CMK (cell line): ENCODE measurements at places on chromosomes 12 and 14.

- no peak for DNase-seq
Measured at GRCh38 chr12:59194794-59195193, 274.5 kb upstream of the LRIG3 start.

- DNase-seq: no peak
Measured at GRCh38 chr12:116353958-116354357, 76.5 kb upstream of the MED13L start.

DNA sequence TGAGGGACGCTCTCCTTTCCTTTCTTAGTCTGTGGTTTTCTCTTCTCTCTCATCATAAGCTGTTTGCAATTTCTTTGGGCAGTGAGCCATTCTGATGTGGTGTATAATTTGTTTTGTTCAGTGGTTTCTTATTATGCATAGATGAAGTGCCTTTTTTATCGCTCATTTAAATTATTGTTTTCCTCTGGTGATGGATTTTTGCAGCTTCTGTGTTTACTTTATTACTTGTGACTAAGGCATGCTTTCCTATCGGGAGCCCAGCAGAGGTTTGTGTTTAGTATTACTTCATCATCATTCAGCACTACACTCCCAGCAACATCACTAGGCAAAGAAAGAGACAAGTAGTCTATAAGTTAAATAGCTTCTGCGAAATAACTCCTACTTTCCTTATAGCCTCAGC, 586.6 kb upstream of the NOVA1 start:
- no peak for DNase-seq

- DNase-seq: no peak
Measured at GRCh38 chr12:123111498-123112165, 39.3 kb downstream of the PITPNM2 start.

DNA sequence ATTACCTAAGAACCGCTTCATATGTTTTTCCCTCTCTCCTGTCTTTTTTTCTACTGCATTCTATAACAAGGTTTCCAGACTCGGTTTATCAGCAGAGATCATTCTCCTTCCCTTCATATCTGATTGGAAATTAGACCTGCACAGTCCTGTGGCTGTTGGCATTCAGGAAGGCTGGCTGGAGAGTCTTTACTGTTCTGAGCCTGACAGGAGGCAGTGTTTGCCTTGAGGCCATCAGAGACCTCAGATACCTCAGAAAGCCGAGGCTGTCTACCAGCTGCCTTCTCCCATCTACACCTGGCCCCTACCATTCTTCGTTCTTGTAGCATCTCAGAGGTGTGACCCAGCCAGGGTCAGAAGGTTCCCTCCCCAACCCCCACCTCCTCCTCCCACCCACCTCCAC, 182.0 kb downstream of the CAND1 start:
- no peak for DNase-seq

- DNase-seq: no peak
Measured at GRCh38 chr14:91413547-91414474, 3.8 kb downstream of the CCDC88C start.

GRCh38 chr14:68630081-68630571, 162.7 kb downstream of the ZFP36L1 start:
- no peak for DNase-seq

- DNase-seq: no peak
Measured at GRCh38 chr14:103890821-103891666, 37.2 kb upstream of the TDRD9 start.

DNA sequence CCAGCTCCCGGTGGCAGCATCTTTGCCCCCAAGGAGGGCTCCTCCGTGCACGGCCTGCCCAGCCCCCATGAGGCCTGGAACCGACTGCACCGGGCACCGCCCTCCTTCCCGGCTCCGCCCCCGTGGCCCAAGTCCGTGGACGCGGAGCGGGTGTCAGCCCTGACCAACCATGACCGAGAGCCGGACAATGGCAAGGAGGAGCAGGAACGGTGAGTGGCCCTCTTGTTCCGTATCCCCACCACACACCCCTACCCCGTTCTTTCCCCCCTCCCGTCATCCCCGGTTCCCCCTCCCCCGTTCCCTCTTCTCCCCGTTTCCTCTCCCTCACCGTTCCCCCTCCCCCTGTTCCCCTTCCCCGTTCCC, 28.3 kb downstream of the LRCOL1 start:
- DNase-seq: no peak

DNA sequence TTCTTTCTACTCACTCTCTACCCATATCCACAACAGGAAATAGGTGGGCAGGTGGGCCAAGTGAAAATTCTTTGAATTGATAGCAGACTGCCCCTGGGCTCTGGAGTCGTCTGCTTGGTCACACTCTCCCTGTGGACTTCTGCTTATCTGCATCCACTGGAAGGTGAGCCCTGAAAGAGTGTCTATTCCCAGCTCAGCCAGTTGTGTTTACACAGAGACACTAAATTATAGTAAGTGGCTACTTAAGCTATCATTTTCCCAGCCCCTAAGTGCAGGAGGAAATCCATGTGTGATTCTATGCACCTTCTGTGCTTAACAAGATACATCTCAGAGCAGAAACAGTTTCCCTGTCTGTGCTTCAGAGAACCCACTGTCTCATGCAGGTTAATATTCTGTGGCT, 338.4 kb downstream of the FUT8 start:
- no peak for DNase-seq

DNA sequence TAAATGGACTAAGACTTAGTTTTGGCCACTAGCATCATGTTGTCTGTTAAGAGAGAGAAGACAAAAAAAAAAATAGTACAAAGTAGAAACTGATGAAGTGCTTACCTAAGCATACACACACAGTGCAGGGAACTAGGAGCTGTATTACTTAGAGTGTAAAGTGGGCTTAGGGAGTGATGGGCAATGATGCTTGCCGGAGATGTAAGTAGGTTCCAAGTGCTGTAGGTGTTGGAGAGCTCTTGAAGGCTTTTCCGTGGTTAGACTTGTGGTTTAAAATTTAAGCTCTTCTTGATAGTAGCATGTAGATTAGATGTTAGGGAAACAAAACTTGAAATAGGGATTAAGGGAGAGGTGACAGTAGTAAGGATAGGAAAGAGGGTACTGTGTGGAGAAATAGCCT, 34.7 kb downstream of the MIA2 start:
- DNase-seq: no peak

- DNase-seq: no peak
Measured at GRCh38 chr14:75661499-75661814, 411 bp downstream of the TTLL5 start.

GRCh38 chr12:65885312-65885711, 61.0 kb downstream of the HMGA2 start:
- DNase-seq: no peak

DNA sequence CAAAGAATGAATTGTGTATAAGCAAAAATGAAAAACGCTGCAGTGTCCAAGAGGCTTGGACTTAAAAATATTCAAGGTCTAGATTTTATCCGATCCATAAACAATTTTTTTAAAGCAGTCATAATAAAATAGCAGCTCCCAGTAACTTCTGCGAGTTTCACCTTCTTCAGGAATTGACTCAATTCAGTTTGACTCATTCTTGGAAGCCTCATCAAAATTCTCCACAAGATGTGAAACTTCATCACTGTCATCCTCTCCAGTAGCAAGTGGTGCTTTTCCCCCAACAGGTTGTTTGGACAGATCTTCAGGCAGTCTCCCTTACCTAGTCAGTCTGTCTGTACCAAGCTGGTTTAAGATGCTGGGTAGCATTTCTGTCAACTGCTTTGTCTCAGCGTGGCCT, 93.5 kb upstream of the FOXG1 start:
- no peak for DNase-seq

DNA sequence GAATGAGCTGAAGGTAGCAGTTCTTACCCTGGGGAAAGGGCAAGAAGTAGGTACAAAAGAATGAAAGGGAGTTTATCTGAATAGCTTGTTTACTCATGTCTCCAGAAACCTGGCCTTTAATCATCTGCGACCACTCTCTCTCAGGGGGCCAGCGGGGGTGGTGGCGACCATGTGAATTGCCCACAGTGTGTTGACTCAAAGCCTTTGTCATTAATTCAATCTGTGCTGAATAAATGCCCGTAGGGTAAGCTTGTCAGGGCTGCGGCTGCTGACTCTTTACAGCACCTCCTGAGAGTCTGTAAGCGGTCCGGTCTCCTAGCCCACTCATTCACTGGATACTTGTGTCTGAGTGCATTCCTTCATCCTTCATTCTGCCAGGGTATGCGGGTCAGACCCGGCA, 874.4 kb downstream of the SLC6A15 start:
- DNase-seq: no peak

DNA sequence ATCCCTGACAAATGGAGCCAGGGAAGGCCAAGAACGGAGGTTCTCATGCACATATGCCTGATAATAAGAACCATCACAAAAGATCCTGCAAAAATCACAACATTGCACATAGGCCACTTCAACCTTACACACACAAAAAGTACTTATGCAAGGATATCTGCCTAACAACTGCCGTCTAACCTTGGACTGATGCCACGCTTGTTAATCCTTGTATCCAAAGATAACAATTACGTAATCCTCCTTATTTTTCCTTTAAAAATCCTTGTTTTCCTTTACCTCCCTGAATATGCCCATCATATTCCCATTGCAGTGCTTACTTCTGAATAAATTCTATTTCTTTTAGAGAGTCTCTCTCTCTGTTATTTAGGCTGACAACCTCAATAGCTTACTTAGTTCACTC, 59.5 kb downstream of the TMEM116 start:
- no peak for DNase-seq

GRCh38 chr12:2355198-2355597, 302.4 kb downstream of the CACNA1C start:
- no peak for DNase-seq

- no peak for DNase-seq
Measured at GRCh38 chr12:93808169-93808899, 131.2 kb downstream of the CRADD start.

DNA sequence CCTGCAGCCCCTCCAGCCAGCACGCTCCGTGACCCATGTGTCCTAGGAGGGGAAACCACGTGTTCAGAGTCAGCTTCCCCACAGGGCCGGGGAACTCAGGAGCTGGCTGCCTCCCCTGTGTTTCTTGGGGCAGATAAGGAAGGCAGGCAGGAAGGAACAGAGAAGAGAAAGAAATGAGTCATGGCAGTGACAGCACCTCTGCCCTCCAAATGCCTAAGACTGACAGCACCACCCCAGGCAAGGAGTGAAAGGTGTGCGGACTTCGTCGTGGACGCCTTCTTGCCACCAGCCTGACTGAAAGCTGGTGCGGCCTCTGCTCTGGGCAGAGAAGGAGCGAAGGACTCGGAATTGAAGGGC, 167.0 kb upstream of the FKBP4 start:
- no peak for DNase-seq

DNA sequence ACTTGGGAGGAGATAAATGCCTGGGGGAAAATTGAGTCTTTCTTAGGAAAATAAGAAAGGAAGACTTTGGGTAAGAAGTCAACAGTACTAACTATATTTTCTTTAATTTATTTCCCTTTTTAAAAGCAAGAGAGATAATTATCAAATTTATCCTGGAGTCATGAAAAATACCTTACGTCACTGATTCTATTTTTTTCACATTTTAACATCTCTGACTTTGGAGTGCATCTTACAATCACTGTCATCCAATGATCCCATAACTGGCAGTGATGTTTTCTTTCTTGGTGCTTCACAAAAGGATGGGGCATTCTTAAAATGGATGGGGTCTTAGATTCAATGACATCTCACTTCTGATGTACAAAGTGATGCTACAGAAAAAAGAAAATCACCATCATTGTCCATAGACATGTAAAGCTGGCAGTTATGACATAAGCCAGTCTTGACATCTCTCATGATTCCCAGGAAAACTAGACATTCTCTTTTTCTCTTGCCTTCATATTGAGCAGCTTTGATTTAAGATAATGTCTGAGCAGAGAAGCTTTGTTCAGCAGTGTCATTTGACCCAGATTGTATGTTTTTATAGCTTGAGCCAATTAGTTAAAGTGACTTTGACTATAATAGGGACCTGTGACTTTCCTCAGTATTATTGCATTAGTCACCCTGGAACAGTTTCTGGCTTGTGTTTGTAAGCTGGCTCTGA, 236.2 kb downstream of the EGLN3 start:
- DNase-seq: no peak

- DNase-seq: no peak
Measured at GRCh38 chr12:131986910-131987309, 37.2 kb downstream of the EP400 start.

GRCh38 chr14:100384819-100385813, 62.0 kb downstream of the SLC25A47 start:
- DNase-seq: no peak

DNA sequence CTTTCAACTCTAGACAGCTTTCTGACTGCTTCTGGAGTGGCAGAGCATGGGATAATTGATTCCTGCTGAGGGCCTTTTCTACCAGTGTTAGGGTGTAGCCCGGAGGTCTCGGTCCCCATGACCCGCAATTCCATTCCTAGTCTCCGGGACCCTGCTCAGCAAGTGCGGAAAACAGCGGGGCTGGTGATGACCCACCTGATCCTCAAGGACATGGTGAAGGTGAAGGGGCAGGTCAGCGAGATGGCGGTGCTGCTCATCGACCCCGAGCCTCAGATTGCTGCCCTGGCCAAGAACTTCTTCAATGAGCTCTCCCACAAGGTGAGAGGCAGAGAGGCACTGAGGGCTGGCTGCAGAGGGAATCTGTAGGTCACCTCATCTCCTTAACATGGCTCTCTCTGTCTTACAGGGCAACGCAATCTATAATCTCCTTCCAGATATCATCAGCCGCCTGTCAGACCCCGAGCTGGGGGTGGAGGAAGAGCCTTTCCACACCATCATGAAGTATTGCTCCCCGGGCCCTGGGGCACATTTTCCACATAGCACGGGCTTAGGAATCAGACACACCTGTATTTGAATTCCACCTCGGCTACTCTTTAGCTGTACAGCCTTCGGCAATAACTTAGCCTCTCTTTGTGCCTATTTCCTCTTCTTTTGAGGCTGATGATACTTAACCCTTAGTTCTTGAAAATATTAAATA, 5.6 kb upstream of the GAPDH start:
- DNase-seq: no peak

DNA sequence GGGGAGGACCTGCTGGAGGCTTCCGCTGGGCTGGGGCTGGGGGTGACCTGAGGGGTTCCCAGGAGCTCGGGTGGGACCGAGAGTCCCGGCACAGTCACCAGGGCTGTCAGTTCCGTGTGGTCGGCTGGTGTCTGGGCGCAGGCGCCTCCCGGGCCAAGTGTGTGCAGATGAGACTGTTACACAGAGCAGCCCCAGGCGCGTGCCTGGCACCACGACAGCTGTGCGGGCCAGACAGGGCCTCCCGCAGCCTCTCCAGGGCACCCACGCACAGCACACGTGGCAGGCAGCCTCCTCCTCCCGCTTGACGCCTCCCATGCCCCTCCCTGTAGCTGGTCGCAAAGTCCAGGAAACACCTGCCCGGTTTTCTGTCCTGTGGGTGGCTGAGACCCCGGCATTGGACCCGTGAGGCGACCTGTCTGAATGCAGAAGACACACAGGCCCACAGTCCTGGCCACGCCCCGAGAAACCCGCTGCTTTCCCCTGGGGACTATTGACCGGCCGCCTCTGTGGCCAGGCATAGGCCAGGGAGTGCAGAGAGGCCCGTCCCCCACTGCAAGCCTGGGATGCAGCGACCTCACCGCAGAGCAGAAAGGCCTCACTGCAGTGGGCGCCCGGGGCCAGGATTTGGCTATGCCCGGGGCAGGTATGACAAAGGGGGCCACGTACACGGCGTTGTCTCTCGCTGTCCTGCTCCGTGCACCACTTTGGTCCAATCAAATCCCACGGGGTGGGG, 12.1 kb upstream of the GALNT9 start:
- DNase-seq: no peak

- no peak for DNase-seq
Measured at GRCh38 chr14:50082784-50083466, 33.4 kb downstream of the VCPKMT start.

- no peak for DNase-seq
Measured at GRCh38 chr12:63410197-63410596, 258.1 kb downstream of the DPY19L2 start.
